Osteoblast (primary cell): ENCODE measurements at places on chromosomes 12 and 14.
A peak's percentile ranks its signal among the peaks of the same experiment; 100 is the strongest.

DNA sequence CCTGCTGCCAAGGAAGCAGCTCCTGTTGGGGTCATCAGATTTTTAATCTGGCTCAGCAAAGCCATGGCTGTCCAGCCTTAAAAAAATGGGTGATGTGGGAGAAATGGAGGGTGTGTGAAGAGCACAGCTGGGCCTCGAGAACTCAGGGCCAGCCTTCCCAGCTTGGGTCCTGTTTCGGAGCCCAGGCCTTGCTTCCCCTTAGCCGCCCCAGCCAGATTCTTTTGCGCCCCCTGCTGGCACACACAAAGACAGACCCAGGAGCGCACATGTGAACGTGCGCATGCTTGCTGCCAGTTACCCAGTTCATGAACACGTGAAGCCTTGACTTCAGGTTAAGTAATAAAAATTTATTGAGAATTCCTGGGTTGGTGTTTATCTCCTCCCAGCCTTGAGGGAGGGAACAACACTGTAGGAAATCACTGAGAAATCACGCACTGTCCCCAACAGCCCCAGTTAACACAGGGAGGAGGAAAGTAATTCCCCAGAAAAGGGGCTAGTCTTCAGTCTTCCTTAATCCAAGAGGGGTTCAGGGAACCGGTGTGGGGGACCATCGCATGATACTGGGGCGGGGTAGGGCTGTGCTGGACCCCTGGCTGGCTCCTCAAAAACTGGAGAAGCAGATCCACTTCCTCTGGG lies 5.3 kb downstream of the PHB2 start:
- H3K36me3 ChIP-seq = peaks cover 46% of the 10 kb centered on the region
- no peak overlapping the region for H3K4me3 ChIP-seq
- H3K27ac ChIP-seq = peak overlapping the region; percentile 48
- no peaks in the 10 kb centered on the region for H3K27me3 ChIP-seq

DNA sequence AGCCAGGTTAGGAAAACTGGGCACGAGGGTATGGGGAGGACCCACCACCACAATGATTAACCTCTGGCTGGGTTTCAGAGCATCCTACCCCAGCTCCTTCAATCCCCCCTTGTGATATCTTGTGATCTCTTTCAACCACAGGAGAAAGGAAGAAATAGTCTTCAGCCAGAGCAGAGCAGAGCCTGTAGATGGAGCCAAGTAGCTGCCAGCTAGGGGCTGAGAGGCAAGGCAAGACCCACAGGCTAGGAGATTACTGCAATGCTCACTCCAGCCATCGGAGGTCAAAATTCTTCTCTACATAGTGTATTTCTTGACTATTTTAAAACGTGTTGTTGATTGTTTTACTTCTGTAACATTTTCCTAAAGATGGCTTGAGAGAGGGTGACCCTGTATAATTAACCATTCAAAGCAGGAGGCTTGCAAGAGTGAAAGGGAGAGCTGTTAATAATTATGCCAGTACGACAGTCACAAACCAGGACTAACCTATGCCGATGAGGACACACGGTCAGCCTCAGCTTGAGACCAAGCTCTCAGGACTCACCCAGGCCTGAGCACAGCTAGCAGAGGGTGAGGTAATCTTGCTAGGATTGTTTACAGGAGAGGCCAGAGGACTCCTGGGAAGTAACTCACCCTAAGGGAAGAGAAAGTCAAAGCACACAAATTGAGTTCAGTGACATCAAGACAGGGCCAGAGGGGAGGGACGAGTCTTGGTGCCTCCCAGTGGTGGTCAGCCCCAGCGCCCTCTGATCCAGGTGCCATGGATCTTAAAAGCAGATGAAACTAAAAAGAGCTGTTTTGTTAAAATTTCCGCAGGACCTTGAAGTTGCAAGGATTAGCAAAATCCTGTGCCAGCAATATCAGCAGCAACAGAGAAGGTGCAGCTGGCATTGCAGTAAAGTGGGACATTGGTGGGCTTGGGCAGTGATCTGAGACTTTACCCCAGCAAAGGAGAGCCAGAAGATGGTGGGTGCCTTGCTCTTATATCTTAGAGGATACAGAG lies 29.8 kb upstream of the CDKN3 start:
- peaks cover 5% of the 10 kb centered on the region for H3K27me3 ChIP-seq
- no peaks in the 10 kb centered on the region for H3K36me3 ChIP-seq
- H3K4me1 ChIP-seq = peaks cover 16% of the 10 kb centered on the region

GRCh38 chr14:26255213-26255612 lies 342.6 kb downstream of the NOVA1 start:
- no peak overlapping the region for H3K27ac ChIP-seq
- no peaks in the 10 kb centered on the region for H3K27me3 ChIP-seq
- H3K4me3 ChIP-seq = no peak overlapping the region
- DNase-seq = no peak
- H3K4me1 ChIP-seq = no peaks in the 10 kb centered on the region

DNA sequence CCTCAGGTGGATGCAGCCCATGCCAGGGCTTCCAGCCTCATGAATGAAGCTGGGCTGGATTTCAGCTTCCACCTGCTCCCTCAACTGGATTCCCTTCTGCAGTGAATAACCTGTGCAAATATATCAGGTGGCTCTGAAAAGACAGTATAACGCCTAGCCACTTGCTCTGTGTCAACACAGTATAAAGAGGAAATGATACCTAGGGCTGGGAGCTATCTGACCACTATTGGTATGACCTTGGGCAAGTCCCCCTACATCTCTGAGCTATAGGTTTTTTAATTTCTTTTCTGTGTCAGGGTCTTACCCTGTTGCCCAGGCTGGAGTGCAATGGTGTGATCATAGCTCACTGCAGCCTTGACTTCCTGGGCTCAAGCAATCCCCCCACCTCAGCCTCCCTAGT lies 19.8 kb downstream of the ISM2 start:
- no peak for DNase-seq
- H3K27ac ChIP-seq = no peak overlapping the region

GRCh38 chr12:109928058-109928656 lies 28.1 kb downstream of the TCHP start:
- no peak overlapping the region for H3K27ac ChIP-seq
- DNase-seq = no peak
- H3K4me1 ChIP-seq = no peaks in the 10 kb centered on the region
- peaks cover 38% of the 10 kb centered on the region for H3K36me3 ChIP-seq

DNA sequence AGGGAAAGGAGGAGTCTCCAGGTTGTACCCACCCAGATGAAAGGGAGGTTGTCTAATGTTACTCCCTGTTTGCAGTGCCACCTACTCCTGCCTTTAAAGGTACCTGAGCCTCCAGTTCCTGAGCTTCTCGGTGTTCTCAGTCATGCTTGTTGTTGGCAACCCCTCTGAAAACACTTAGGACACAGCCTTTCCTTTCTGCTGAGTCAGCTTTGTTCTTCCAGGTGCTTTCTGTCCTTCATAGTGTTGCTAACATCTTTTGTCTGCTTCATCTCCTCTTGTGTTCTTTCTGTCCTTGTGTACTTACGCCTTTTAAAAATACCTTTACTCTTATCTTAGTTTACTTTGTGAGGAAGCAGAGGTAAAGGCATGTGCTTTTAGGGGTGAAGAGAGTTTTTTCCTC lies 97.0 kb upstream of the NEDD1 start:
- H3K27ac ChIP-seq = no peak overlapping the region
- H3K4me1 ChIP-seq = no peaks in the 10 kb centered on the region
- no peak overlapping the region for H3K4me3 ChIP-seq
- no peaks in the 10 kb centered on the region for H3K36me3 ChIP-seq
- no peaks in the 10 kb centered on the region for H3K27me3 ChIP-seq

DNA sequence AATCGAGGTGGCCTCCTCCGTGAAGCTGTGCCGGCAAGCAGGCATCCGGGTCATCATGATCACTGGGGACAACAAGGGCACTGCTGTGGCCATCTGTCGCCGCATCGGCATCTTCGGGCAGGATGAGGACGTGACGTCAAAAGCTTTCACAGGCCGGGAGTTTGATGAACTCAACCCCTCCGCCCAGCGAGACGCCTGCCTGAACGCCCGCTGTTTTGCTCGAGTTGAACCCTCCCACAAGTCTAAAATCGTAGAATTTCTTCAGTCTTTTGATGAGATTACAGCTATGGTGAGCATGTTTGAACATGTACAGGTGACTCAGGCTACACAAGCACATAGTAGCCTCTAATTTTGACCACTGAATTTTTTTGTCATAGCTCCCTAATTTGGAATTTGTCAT lies 59.7 kb downstream of the ATP2A2 start:
- peak overlapping the region; percentile 29 for H3K27ac ChIP-seq
- peaks cover 5% of the 10 kb centered on the region for H3K4me1 ChIP-seq
- no peak overlapping the region for H3K4me3 ChIP-seq
- no peaks in the 10 kb centered on the region for H3K27me3 ChIP-seq
- H3K36me3 ChIP-seq = peaks cover 99% of the 10 kb centered on the region

GRCh38 chr12:112239020-112239419 lies 113.7 kb downstream of the TRAFD1 start:
- no peak overlapping the region for H3K4me3 ChIP-seq
- H3K4me1 ChIP-seq = no peaks in the 10 kb centered on the region
- no peak overlapping the region for H3K27ac ChIP-seq
- H3K27me3 ChIP-seq = no peaks in the 10 kb centered on the region
- H3K36me3 ChIP-seq = peaks cover 60% of the 10 kb centered on the region

DNA sequence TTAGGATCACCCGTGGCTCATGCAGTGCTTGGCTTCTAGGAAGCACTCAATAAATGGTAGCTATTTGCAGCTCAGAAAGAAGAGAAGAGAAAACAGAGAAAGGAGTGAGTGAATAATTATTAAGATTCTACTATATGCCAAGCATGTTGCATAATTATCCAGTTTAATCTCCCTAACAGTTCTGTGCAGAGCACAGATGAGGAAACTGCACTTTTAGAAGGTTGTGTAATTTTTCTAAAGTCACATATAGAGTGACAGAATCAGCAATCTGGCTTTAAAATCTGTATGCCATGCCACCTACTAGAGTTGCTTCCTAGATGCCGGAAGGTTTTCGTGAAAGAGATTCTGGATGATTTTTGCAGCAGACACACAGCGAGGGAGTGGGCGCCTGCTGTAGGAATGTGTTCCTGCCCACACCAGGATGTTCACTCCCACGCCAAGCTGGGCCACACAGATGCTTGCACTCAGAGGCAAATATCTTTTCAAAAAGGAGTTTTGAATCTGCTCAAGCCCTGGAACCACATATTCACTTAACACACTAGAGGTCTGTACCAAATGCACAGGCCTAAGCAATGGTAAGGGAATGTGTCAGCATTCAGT lies 50.2 kb upstream of the SMCO2 start:
- H3K36me3 ChIP-seq = peaks cover 4% of the 10 kb centered on the region
- H3K4me3 ChIP-seq = no peak overlapping the region
- DNase-seq = no peak

GRCh38 chr12:127559349-127560040 lies 707.5 kb upstream of the TMEM132C start:
- no peaks in the 10 kb centered on the region for H3K36me3 ChIP-seq
- no peak overlapping the region for H3K4me3 ChIP-seq
- DNase-seq = peak; percentile 93

DNA sequence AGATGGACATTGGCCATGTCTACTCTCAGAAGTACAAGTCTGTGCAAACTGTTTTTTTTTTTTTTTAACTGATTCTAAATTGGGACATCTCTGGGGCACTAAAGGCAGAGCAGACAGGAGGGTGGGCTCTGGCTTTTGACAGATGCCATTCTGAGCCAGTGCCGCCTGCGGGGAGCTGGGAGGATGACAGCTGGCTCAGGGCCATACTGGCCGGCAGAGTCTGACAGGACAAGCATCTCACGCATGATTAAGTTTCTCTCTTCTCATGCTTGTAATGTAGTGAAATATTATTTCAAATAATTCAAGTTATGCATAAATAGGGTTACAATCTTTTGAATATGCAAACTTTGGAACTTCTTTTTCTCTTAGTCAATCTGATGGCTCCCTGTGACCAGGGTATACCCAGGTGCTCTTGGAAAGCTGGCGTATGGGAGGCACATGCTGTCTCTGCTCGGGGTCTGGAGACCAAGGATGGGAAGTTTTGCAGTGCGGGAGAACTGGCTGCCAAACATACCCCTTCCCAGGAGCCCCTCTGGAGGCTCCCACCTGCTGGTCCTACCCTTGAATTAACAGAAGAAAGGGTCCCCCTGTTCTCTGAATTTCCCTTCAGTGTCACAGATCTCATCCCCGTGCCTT lies 7.6 kb downstream of the CDCA4 start:
- peak overlapping the region; percentile 31 for H3K27ac ChIP-seq
- H3K4me3 ChIP-seq = no peak overlapping the region
- H3K4me1 ChIP-seq = peaks cover 14% of the 10 kb centered on the region
- DNase-seq = peak; percentile 89
